Activated CD4-positive, alpha-beta T cell treated with anti-CD3 and anti-CD28 coated beads, Interleukin-2, amount 50 U/mL, for 48 hours (primary cell): ENCODE measurements at places on chromosomes 3 and 15.

- DNase-seq: no peak
Measured at GRCh38 chr3:11480663-11481298, 162.9 kb downstream of the VGLL4 start.

GRCh38 chr15:52114261-52115055, 1.9 kb upstream of the BCL2L10 start:
- DNase-seq: no peak

GRCh38 chr3:87595798-87596197, 319.4 kb upstream of the POU1F1 start:
- no peak for DNase-seq

DNA sequence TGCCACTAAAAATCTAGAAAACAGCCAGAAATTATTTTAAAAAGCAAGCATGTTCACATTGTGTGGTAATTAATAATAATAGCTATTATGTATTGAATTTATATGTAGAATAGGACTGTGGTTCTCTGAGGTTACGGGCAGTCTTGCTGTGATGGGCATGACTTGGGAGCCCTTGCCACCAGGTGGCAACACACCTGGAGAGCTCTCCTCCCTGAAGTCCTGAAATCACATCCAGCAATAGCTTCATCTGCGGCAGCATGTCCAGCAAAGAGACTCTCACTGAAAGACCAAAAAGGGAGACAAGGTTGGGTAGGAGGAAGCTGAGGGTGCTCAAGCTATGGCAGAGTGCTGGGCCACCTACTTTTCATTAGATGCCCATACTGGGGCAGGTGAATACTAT, 206.8 kb upstream of the IL12A start:
- no peak for DNase-seq

GRCh38 chr15:75570126-75570845, 8.8 kb downstream of the PTPN9 start:
- no peak for DNase-seq

GRCh38 chr3:42979044-42979972, at the start of gene GASK1A:
Gene GASK1A (plus strand): TSS chr3:42979311. CDS start chr3:42979643, 332 bp downstream.
- DNase-seq: peak; percentile 24

DNA sequence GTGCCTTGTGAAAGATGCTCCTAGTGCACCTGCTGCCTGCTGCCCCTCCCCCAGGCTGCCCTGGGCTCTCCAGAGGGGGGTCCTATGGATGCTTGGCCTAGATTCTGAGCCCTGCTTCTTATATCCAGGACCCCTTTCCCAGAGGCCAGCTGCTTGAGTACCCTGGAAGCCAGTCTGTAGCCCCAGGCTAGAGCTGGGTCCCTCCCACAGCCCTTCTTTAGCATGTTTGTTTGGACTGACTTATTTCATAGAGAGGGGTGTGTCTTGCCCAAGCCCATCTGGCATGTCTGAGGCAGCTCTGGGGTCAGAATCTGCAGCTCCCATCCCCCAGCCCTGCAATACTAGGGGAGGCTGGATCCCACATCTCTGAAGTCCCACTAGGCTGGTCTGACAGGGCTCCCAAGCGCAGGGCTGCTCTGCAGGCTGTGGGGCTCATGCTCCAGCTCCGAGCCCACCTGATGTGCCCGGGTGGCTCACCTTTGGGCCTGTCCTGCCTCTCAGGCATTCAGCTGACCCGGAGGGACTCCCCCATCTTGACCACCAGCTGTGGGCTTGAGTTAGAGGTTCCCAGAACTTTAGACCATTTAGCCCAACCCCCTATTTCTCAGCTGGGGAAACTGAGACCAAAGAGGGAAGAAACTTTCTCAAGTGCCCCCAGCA, 3.1 kb downstream of the CHRNB4 start:
- DNase-seq: no peak
